ENCODE measurements at places on chromosomes 7 and 10. TPM values are rescaled to one million over a fixed set of nuclear protein-coding genes. Genes with fewer than 3 reads are reported as not detected.
A peak's percentile ranks its signal among the peaks of the same experiment; 100 is the strongest.

DNA sequence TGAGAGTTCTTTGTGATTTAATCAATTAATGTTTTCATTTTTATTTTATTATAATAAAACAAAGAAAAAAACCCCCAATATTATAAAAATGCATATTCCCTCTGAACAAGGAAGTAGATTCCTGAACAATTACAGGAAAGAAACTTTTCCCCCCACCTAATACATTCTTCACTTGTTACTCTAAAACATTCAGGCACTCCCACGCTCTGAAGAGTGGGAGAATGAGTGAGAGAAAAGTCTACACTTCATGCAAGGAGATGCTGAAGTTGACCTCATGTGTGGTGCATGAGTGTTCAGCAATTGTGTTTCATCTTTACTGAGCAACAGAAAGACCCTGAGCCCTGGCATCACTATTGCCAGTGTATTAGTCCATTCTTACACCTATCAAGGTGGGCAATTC, 244.2 kb upstream of the IGFBP3 start:
- H3K4me3 ChIP-seq: no peak overlapping the region
- no peaks in the 10 kb centered on the region for H3K27me3 ChIP-seq
- H3K27ac ChIP-seq: no peak overlapping the region
- H3K4me1 ChIP-seq: no peaks in the 10 kb centered on the region
- no peaks in the 10 kb centered on the region for H3K36me3 ChIP-seq
- no peak for DNase-seq

DNA sequence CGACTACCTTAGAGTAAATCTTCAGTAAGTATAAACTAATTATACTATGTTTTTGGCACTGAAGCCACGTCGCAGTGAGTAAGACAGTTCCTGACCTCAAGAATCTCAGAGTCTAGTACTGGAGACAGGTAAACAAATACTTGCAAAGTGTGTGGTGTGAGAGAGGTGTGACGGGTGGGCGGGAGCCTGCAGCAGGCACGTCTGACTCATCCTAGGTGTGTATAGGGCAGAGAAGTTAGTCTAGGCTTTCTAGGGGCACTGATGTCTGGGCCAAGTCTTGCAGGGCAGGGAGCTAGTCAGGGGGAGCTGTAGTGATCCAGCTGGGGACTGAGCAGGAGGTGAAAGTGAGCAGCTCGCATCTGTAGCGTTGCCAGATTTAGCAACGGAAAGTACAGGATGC, 35.9 kb upstream of the SFTPD start:
- no peak overlapping the region for H3K4me3 ChIP-seq
- no peak for DNase-seq
- peaks cover 24% of the 10 kb centered on the region for H3K4me1 ChIP-seq
- no peak overlapping the region for H3K27ac ChIP-seq
- no peaks in the 10 kb centered on the region for H3K27me3 ChIP-seq

- H3K27ac ChIP-seq: no peak overlapping the region
- DNase-seq: no peak
- no peaks in the 10 kb centered on the region for H3K4me1 ChIP-seq
- H3K36me3 ChIP-seq: no peaks in the 10 kb centered on the region
Observed at GRCh38 chr7:101804088-101804963, 13.1 kb upstream of the CUX1 start.

GRCh38 chr7:131357282-131357880, 29.7 kb downstream of the MKLN1 start:
- DNase-seq: no peak
- no peak overlapping the region for H3K27ac ChIP-seq
- H3K4me3 ChIP-seq: no peak overlapping the region
- peaks cover 37% of the 10 kb centered on the region for H3K4me1 ChIP-seq
- H3K36me3 ChIP-seq: no peaks in the 10 kb centered on the region

DNA sequence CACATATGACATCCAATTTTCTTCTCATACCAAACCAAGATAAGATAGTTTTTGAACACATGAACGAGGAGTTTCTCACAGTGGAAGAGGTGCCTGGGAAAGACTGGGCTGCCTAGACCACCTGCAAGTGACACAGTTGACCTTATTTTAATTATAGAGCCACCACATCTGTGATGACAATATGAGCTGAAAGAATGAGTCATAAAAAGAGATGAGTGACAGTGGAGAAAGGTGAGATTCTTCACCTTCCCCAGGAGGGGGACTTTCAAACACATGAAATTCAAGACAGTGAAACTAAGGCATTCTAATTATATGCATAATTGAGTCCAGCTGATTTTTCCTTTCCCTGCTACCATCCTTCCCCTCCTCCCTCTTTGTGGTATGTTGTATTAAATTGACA, 475.5 kb downstream of the NXPH1 start:
- H3K4me1 ChIP-seq: no peaks in the 10 kb centered on the region
- no peak overlapping the region for H3K4me3 ChIP-seq
- no peak for DNase-seq
- no peaks in the 10 kb centered on the region for H3K27me3 ChIP-seq
- H3K36me3 ChIP-seq: no peaks in the 10 kb centered on the region
- H3K27ac ChIP-seq: no peak overlapping the region

DNA sequence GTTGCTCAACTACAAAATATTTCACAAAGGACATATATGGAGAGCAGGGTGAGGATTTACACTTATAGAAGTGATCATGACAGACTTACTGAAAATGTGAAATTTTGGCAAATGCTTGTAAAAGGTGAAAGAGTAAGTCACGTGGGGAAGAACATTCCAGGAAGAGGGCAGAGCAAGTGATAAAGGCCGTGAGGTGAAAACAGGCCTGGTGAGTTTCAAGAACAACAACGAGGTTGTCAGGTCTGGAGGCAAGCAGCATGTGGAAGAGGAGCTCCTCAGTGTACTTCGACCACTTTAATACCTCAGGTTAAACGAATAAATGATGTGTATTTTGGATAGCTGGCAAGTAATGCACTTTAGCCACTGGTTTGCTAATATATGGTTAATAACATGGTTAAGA, 706.7 kb downstream of the PCDH15 start:
- no peak for DNase-seq
- H3K4me1 ChIP-seq: no peaks in the 10 kb centered on the region
- no peaks in the 10 kb centered on the region for H3K36me3 ChIP-seq
- no peaks in the 10 kb centered on the region for H3K27me3 ChIP-seq
- H3K27ac ChIP-seq: no peak overlapping the region

GRCh38 chr10:66747451-66747850, 178.4 kb upstream of the LRRTM3 start:
- H3K4me3 ChIP-seq: no peak overlapping the region
- no peak overlapping the region for H3K27ac ChIP-seq
- DNase-seq: no peak
- no peaks in the 10 kb centered on the region for H3K4me1 ChIP-seq
- no peaks in the 10 kb centered on the region for H3K27me3 ChIP-seq

- no peak for DNase-seq
- no peaks in the 10 kb centered on the region for H3K4me1 ChIP-seq
- H3K27me3 ChIP-seq: no peaks in the 10 kb centered on the region
- H3K36me3 ChIP-seq: no peaks in the 10 kb centered on the region
- H3K4me3 ChIP-seq: no peak overlapping the region
Observed at GRCh38 chr10:52343439-52343838, 29.4 kb downstream of the DKK1 start.

- H3K4me1 ChIP-seq: no peaks in the 10 kb centered on the region
- H3K27ac ChIP-seq: no peak overlapping the region
- peaks cover 41% of the 10 kb centered on the region for H3K36me3 ChIP-seq
- H3K4me3 ChIP-seq: no peak overlapping the region
Observed at GRCh38 chr7:152120210-152120609, 94.7 kb downstream of the GALNT11 start.

FAM171A1 gene
- total RNA-seq: 28.7 TPM

DNA sequence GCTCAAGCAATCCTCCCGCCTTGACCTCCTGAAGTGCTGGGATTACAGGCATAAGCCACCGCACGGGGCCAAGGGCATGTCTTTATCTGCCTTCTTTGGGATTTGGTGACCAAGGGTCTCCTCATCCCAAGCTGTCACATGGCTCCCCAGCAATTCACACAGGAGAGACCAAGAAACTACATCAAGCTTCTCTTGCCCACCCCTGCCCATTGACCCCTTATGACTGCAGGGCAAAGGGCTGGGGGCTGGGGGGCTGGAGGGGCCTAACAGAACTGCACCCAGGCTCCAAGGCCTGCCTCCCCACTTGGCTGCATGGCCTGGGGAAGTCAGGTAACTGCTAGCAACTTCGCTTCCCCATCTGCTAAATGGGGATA, 137.1 kb downstream of the SH3PXD2A start:
- DNase-seq: no peak
- no peak overlapping the region for H3K27ac ChIP-seq

- no peak overlapping the region for H3K27ac ChIP-seq
- peaks cover 12% of the 10 kb centered on the region for H3K4me1 ChIP-seq
- DNase-seq: no peak
- no peak overlapping the region for H3K4me3 ChIP-seq
Observed at GRCh38 chr10:114517368-114518250, 113.3 kb upstream of the AFAP1L2 start.

BMI1 gene
- total RNA-seq: 79.4 TPM

DNA sequence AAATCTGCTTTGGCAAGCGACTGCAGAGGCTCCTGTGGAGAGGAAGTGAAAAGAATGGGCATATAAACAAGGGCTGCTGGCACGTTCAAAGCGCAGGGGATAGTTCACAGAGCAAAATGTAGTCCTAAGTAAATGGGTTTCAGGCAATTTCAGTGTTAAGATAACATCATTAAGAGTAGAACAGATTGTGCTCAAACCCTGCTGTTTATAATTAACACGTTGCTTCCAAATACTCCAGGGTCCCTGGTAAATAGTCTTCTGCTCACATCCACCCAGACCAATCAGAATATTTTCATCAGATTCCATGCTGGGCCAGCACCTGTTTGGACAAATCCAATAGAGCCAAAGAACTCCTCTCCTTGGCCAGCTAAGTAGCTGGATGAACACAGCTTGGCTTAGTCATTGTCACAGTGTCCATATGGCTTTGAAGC, 81.4 kb downstream of the ORC5 start:
- peaks cover 7% of the 10 kb centered on the region for H3K36me3 ChIP-seq
- H3K27ac ChIP-seq: no peak overlapping the region
- H3K4me1 ChIP-seq: no peaks in the 10 kb centered on the region

ADARB2 gene
- 3.1 TPM for total RNA-seq

- H3K27ac ChIP-seq: peak overlapping the region; percentile 97
- peak overlapping the region; percentile 49 for H3K4me3 ChIP-seq
- H3K27me3 ChIP-seq: no peaks in the 10 kb centered on the region
- peaks cover 78% of the 10 kb centered on the region for H3K4me1 ChIP-seq
- DNase-seq: no peak
Observed at GRCh38 chr7:4692055-4692454, 10.0 kb downstream of the FOXK1 start.

DNA sequence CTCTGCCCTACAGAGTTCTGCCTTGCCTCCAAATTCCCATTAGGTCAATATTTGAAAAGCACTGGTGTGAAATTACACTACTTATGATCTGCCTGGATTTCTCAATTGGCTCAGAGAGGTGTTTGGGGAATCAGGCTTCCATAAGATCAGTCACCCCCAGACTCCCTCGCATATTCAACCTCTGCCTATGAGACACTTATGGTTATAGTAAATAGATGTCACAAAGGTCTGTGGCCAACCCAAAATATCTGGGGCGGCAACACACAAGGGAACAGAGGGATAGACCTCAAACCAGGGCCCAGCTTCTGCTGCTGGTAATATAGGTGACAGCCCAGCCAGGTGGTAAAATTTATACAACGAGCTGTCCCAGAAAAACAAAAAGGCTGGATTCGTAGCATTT, 376.7 kb upstream of the ZMIZ1 start:
- peaks cover 9% of the 10 kb centered on the region for H3K4me1 ChIP-seq
- H3K4me3 ChIP-seq: no peak overlapping the region
- H3K36me3 ChIP-seq: no peaks in the 10 kb centered on the region

GRCh38 chr7:51066405-51066882, 250.2 kb downstream of the COBL start:
- no peak overlapping the region for H3K4me3 ChIP-seq
- DNase-seq: no peak
- no peaks in the 10 kb centered on the region for H3K4me1 ChIP-seq
- no peak overlapping the region for H3K27ac ChIP-seq
- no peaks in the 10 kb centered on the region for H3K36me3 ChIP-seq

DOCK1 gene
- total RNA-seq: 76.7 TPM

GRCh38 chr10:28211759-28212158, 91.1 kb downstream of the MPP7 start:
- no peak for DNase-seq
- no peaks in the 10 kb centered on the region for H3K27me3 ChIP-seq

ITGA8 gene
- total RNA-seq: 1,173 TPM

GRCh38 chr10:16909961-16910792, 93.0 kb upstream of the RSU1 start:
- H3K4me3 ChIP-seq: no peak overlapping the region
- no peak overlapping the region for H3K27ac ChIP-seq
- H3K4me1 ChIP-seq: no peaks in the 10 kb centered on the region

DNA sequence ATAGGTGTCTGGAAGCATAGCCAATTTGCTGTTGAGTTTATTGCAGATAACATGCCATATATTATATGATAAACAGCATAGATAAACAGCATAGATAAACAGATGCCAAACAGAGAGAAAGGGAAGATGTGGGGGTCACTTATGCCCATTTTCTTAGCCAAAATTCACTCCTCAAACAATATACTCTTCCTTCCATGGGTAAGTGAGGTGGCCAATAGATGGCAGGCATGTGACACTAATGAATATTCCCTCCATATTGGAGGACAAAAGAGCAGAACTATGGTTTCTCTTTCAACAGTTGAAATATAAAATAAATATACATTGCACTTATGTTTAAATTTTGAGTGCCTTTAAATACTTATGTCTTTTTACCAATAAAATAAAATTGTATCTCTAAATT, 1212.8 kb downstream of the REEP3 start:
- H3K4me1 ChIP-seq: no peaks in the 10 kb centered on the region
- H3K4me3 ChIP-seq: no peak overlapping the region
- no peaks in the 10 kb centered on the region for H3K27me3 ChIP-seq
- no peaks in the 10 kb centered on the region for H3K36me3 ChIP-seq
